ENCODE measurements at places on chromosomes 4 and X.

DNA sequence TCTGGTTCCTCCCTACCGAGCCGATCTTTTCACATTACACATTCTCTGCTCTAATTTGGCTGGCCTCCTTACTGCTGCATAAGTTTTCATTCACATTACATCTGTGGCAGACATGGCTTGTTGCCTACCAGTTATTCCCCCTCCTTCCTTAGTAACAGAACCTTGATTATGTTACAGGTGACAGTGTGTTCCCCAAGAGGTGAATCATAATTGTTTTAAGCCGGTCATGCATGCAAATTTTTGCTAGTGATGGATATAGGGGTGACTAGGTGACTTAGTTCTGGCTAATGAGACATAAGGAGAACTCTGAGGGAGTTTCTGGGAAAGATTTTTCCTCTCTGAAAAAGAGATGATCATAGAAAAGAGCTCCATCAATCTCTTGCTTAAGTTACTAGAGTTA, 8.4 kb upstream of the LAMP2 start:
- no peak for DNase-seq

DNA sequence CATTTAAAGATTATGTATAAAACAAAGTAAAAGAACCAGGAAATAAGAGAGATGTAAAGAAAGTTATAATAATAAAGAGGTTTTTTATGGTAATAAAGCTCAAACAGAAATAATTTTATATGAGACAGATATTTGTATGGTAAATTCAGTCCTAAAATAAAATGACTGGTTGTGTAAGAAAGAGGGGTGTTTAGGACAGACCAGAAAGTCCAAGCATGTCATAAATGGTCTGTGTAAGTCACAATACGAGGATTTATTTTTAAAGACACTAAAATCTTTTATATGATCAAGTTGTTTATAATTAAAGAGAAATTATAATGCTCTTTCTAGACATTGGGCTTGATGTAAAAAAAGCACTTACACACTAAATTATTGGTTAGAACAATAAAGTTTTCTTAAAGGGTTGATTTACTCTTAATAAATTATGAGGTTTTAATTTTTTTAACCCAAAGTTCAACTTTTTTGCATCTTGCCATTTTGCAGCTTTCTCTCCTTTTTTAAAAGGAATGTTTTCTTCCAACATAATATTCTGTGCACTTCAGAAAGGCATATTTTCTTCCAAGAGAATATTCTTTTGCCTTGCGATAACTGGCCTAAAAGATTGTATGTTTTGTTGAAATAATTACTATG, 61.9 kb upstream of the TCEAL2 start:
- DNase-seq = no peak

- DNase-seq = no peak
Measured at GRCh38 chr4:153603258-153603657, 80.8 kb upstream of the TLR2 start.

DNA sequence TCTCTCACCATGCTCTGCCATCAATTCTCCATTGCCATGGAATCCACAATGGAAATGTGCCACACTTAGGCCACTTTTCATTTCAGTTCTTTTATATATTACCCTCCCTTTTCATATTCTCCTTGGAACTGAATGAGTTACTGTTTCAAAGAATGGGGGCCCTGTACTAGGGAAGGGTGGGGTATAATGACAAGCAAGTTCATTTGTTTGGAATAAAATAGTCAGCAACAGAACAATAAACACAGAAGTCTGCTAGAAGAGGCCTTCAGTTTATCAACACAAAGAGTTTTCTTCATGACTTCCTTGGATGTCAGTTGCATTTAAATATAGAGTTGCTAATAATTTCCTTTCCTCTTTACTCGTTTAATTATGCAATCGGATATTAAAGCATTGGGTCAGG, 478.3 kb upstream of the FTHL17 start:
- no peak for DNase-seq

DNA sequence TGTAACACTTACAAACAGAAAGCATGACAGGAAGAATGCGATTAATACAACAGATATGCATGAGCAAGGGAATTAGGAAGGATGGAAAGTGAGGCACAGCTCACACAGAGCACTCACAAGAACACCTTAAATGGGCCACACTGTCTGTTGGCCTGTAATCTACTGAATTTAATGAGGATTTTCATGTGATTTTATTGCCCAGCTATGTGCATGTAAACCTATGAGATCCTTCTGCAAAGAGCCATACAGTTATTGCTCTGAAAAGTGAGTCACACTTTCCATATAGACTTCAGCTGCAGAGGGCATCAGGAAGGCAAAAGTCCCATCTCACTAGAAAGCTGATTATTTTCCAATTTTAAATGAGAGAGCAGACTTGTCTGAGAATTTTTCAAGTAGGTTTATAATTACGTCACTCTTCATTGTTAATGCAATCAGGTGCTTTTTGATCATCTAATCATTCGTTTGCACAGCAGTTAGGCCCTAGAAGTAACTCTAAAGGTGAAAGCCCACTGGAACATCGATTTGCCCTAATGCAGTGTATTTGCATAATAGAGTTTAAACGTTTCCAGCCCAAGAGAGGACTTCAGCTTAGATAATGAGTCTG, 832.7 kb upstream of the INTU start:
- DNase-seq = no peak

GRCh38 chr4:39565878-39566600, 38.8 kb upstream of the UGDH start:
- peak; percentile 81 for DNase-seq

- no peak for DNase-seq
Measured at GRCh38 chrX:39508300-39508692, 589.5 kb downstream of the BCOR start.

DNA sequence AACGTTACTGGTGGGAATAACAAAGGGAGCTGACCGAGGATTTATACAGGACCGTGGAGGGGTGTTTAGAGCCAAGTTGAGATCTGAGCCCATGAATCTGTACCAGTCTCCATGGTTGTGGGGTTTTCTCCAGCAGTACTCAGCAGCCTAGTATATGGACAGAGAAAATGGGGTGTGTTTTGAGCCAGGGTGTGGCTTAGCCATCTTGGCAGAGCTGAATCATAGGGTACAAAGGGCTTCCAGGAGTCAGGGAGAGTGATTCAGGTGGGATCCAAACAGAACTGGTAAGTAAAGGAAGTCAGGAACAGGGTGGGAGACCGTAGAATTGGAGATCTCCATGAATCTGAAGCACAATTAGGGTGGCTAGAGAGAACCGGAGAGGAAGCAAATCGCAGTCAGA, 7.4 kb upstream of the HPRT1 start:
- DNase-seq = no peak

- no peak for DNase-seq
Measured at GRCh38 chrX:133892337-133892736, 93.1 kb downstream of the GPC3 start.

- DNase-seq = no peak
Measured at GRCh38 chr4:2318885-2319284, 57.0 kb upstream of the MXD4 start.

- DNase-seq = no peak
Measured at GRCh38 chr4:52704133-52704532, 45.0 kb upstream of the USP46 start.

DNA sequence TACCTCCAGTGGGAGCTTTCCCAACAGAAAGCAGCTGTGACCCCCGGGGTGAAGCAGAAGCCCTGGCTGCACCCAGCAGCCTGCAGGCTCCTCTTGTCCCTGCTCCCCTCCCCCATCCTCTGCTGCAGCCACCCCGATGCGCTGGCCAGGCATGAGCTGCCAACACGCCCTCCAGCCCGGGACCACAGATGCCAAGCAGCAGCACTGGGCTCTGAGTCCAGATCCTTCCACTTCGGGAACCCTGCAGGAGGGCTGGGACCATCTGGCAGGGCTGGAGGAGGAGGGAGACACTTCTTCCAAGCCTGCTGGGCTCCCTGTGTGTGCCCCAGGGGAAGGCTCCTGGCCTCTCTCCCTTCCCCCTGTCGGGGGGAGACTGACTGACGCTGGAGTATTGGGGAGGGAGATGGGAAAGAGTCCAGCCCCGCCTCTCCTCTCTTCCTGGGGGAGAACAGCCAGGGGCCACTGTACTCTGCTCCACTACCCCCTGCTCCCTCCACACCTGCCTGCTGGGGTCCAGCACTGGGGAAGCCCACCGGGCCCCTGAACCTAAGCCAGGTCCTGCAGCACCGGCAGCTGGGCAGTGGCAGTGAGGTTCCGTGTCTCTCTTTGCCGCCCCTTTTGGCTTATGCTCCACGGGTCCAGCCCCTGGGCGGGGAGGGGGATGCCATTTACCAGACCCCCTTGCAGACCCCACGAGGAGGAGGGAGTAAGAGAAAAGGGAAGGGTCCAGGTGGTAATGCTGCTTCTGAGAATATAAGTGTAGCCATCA, 55.7 kb downstream of the PPP2R2C start:
- DNase-seq = no peak

DNA sequence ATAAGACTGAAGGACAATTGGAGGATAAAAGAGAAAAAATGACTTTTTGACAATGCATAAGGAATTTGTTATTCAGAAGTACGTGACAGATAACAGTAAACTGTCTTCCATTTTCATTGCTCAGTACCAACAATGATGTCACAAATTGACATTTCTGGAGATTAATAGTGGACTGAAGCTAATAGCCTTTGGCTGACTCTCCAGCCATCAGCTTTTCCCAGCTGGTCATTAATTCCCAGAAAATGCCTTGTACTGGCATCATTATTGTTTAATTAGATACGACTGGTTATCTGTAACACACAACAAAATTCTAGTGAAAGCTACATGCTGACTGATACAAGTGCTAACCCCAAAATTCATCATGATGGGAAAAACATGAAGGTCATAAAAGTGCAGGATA, 147.9 kb upstream of the FGF13 start:
- DNase-seq = no peak

DNA sequence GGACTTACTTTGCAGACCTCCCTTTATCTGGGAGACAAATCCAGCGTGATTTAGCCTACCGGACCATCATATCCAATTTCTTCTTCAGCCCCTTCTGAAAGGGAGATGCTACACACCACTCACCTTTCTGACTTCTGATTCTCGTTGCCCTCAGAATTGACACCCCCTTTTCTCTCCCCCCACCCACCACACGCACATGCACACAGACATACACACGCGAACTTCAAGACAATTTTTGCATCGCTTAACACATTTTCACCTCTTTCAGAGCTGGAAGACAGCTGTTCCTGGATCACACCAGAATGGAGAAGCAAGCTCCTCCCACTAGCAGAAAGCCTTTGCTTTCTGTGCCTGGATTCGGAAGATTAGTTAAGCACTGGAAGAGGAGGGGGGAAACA, 1.0 kb upstream of the SNCA start:
- DNase-seq = no peak

GRCh38 chr4:31803526-31804195, 1083.5 kb downstream of the PCDH7 start:
- no peak for DNase-seq

- DNase-seq = no peak
Measured at GRCh38 chr4:34198966-34199365, 2045.3 kb downstream of the ARAP2 start.

DNA sequence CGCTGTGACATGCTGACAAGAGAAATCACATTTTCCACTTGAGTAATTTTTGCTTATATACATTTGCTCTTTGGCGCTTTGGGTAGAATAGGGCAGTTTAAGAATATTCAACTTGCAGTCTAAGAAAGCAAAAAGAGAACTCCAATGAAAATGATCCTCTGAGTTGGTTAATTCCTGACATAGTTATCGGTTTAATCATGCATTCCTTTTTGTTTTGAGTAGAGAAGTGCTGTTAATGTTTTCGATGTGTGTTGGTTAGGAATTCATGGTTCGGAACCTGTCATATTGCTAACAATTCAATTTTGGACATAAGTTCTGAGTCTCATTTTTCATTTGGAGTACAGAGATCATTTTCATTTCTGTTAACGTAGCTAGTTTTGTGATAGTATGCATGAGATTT, 700.6 kb upstream of the PITX2 start:
- peak; percentile 55 for DNase-seq

DNA sequence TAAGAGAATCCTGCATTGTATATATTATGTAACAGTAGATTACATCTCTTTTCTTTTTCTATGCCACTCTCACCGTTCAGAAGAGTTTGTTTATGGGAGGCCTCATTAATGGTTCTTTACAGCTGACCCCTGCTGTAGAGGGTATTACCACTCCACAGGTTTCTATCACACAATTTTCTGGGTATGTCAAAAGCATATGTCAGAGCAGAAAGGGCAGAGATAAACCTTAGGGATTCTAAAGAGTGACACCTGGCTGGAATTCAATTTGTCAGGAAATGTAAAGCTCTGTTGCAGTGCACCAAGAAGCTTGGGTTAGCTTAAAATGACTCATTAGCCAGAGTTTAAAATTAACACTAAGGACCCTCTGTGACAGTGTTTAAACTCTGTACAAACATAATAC, 658.7 kb downstream of the PCDH18 start:
- DNase-seq = no peak

DNA sequence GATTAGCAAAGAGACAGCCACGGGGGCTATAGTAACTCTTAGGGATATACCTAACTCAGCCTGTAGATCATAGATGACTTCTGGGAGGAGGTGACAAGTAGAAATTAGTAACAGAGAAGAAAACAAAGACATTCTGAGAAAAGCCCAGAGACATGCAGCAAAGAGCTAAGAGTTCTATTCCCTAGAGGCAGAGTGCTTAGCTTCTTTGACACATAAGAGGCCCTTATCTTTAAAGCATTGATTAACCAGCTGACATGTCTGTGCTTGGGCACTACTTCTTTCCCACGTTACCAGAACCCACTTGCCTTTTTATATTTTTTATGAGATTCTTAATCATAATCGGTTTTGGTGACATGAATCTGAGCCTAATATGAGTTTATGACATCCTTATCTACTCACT, 179.5 kb downstream of the GABRB1 start:
- no peak for DNase-seq

- DNase-seq = no peak
Measured at GRCh38 chr4:97589481-97590196, 553.6 kb downstream of the STPG2 start.

DNA sequence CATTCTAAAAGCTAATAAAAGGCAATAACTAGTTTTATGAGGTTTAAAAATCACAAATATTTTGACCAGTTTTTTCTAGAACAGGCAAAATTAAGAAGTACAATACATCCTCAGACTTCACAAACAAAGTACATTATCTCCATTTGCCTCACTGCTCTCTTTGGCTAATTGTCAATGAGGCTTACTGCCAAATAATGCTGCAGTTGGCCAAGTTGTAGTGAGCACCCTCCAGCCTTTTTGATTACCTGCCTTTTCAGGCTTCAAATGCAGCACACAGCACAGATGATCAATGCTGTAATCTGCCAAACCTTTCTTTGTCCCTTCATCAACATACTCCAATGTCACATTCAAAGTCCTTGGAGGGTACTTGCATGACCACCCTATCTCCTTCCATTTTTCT, 605.2 kb downstream of the KLHL13 start:
- DNase-seq = no peak

DNA sequence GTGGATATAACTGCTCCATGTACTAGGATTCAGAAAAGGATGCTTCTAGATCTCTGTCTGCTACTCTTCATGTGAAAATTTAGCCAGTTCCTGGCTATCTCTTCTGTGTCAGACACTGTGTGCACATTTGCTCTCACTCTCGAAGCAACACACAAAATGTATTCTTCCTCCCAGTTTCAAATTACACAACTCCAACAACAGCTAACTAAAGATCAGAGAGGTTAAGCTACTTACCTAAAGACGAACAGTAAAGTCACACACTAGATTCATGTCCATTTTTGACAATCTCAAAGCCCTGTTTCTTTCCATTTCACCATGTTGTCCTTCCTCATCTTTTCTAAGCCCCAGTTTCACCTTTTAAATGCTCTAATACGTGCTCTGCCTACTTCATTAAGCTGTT, 2.2 kb downstream of the CLNK start:
- no peak for DNase-seq

GRCh38 chr4:87662871-87663270, 12.8 kb downstream of the DMP1 start:
- no peak for DNase-seq
